ENCODE measurements at places on chromosomes 12 and 14. TPM values are rescaled to one million over a fixed set of nuclear protein-coding genes. Genes with fewer than 3 reads are reported as not detected.
A peak's percentile ranks its signal among the peaks of the same experiment; 100 is the strongest.

- DNase-seq, result no peak
- no peak overlapping the region for H3K4me3 ChIP-seq
- no peaks in the 10 kb centered on the region for H3K27me3 ChIP-seq
- H3K36me3 ChIP-seq, result no peaks in the 10 kb centered on the region
These were observed 516.5 kb upstream of the MGAT4C start for GRCh38 chr12:86772696-86773095.

GRCh38 chr12:93892423-93893268 lies 215.5 kb downstream of the CRADD start:
- no peaks in the 10 kb centered on the region for H3K36me3 ChIP-seq
- no peak for DNase-seq
- H3K4me1 ChIP-seq, result no peaks in the 10 kb centered on the region

DNA sequence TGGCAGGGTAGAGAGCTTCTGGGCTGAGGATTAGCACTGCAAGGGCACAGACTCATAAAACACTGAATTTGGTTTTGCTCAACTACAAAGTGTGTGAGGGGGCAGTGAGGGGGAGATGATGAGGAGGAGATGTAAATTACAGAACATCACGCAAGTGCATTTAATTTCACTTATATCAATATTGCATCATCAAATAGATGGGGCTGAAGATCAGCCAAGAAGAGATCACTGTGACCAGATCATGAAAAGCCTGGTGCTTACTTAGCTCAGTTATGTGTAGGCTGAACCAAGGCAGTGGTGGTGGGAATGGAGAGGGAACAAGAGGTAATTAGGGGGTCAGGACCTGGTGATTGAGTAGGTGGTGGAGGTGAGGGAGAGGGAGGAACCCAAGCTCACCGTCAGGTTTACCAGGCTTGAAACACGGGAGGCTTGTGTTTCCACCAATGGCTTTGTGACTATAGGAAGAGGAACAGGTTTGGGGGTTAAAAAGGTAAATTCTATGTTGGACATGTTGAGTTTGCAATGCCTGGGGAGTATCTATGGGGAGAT lies 11.3 kb downstream of the FOS start:
- peaks cover 4% of the 10 kb centered on the region for H3K4me1 ChIP-seq
- no peak overlapping the region for H3K4me3 ChIP-seq
- H3K27ac ChIP-seq, result no peak overlapping the region
- DNase-seq, result no peak
- H3K27me3 ChIP-seq, result peaks cover 4% of the 10 kb centered on the region
- H3K36me3 ChIP-seq, result no peaks in the 10 kb centered on the region

- DNase-seq, result no peak
- no peaks in the 10 kb centered on the region for H3K36me3 ChIP-seq
- H3K27me3 ChIP-seq, result no peaks in the 10 kb centered on the region
- no peaks in the 10 kb centered on the region for H3K4me1 ChIP-seq
- H3K27ac ChIP-seq, result no peak overlapping the region
These were observed 175.7 kb downstream of the NPAS3 start for GRCh38 chr14:33114331-33114730.

- H3K36me3 ChIP-seq, result no peaks in the 10 kb centered on the region
- no peaks in the 10 kb centered on the region for H3K27me3 ChIP-seq
- no peak for DNase-seq
- peaks cover 4% of the 10 kb centered on the region for H3K4me1 ChIP-seq
- H3K27ac ChIP-seq, result no peak overlapping the region
These were observed 32.4 kb downstream of the IQSEC3 start for GRCh38 chr12:98924-99352.

DNA sequence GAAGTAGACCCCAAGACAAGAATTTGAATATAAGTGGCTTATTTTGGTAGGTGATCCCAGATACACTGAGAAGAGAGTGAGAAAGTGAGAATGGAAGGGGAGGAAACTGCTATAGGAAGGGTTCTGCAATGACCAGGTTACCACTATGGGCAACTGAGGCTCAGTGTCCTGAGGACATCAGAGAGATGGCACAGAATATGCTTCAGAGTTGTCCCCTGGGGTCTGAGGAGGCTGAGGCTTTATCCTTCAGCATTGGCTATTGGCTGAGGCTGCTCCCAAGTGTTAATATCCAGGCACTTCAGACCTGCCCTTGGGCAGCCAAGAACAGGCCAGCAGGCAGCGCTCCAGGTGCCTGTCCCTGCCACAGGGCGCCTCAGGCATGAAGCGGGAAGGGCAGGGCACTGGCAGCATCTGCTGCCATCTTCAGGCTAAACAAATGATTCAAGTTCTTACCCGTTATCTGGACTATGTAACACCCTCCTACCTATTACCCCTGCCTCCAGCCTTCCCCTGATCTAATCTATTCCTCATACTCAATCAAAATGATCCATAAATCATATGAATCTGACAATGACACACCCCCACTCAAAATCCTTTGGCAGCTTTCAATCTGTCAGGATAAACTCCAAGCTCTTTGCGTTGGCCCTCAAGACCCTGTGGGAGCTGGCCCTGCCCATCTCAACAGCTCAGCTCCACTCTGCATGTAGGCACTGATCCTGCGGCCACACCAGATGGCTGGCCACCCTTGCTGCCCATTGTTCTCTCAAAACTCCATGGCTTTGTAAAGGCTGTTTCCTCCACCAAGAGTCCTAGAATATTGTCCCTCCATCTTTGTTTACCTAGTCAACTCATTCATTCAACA lies 42.4 kb downstream of the CKAP4 start:
- H3K36me3 ChIP-seq, result no peaks in the 10 kb centered on the region
- no peaks in the 10 kb centered on the region for H3K27me3 ChIP-seq
- H3K4me1 ChIP-seq, result no peaks in the 10 kb centered on the region
- DNase-seq, result no peak
- H3K27ac ChIP-seq, result no peak overlapping the region
- no peak overlapping the region for H3K4me3 ChIP-seq

GRCh38 chr12:122079532-122080081 lies 1.1 kb downstream of the MLXIP start:
- H3K27me3 ChIP-seq, result no peaks in the 10 kb centered on the region
- H3K4me1 ChIP-seq, result peaks cover 55% of the 10 kb centered on the region
- H3K27ac ChIP-seq, result peak overlapping the region; percentile 74
- DNase-seq, result peak; percentile 41

The ADAM21 gene
- total RNA-seq, result not detected
